Forelimb muscle (tissue), 1 donor: ENCODE measurements at places on chromosomes 11 and 22. TPM values are rescaled to one million over a fixed set of nuclear protein-coding genes. Genes with fewer than 3 reads are reported as not detected.

DNA sequence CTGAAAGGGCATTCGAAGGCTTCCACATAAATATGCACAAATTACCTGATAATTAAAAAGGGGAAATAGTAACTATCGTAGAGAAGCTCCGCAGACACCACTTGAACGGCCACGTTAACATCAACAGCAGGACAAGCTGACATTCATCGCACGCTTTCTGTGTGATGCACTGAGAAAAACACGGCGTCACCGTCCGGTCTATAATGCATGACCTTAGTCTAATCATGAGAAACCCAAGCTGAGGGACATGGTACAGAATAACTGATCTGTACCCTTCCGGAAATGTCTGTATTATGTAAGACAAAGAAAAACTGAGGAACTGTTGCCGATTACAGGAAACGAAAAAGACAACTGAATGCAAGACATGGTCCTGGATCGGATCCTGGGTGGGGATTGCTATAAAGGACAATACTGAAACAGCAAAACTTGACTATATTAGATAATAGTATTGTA is 678 bp upstream of the RANGAP1 start:
- DNase-seq, result no peak

The CNGA4 gene
- 0.15 TPM for polyA plus RNA-seq

GRCh38 chr11:65468874-65469333 is 29.9 kb upstream of the MALAT1 start:
- DNase-seq, result no peak

The KCNJ1 gene
- 0.30 TPM for polyA plus RNA-seq
